ENCODE measurements at places on chromosomes 3 and 15.

DNA sequence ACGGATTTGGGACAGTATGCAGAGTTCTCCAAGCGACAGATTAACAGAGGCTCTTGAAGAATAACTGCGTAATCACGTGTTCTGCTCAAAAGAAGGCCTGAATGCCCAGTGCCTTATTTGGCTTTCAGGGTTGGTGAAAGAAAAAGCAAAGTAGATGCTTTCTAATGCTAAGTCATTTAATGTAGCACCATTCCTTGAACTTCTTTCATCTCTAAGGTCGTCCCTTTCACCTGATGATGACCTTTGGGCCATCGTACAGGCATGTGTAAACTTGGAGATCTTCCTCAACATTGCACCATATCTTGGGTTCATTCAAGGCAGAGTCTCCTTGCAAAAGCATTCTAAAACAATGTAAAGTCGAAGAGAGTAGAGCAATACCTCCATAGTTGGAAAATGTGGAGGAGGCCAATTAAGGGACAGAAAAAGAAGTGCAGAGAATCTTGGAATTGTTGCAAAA lies 48.9 kb downstream of the TMEM44 start:
- no peak for DNase-seq

DNA sequence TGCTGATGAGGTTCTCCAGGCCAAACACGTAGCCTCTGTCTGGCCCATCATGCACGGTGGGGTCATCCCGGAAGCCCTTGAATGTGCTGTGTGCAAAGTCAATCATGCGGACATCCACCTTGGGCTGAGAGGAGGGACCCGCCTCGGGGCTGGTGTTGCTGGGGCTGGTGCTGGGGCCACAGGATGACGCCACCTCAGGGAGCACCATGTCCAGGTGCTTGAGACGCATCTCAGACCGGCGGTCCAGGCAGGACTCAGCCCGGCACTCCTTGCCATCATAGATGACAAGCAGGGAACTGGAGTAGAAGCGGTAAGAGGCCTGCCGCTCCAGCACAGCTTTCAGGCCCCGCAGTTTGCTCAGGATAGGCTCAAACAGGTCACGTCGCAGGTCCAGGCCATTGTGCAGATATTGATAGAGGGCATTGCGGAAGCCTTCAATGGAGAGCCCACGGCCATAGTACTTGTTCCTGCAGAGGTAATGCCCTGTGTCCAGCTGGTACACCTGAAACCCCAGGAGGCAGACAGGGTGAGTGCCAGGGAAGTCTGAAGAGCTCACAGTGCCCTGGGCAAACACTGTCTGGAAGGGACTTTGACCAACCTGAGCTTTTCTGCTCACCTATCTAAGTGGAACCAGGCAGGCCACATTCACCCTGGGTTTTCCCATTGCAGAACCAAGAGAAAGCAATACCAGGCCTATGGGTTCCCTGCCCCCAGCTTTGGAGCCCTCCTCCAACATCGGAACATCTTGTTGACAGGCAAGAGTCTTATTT lies 3.6 kb upstream of the GMPPB start:
- DNase-seq = no peak

DNA sequence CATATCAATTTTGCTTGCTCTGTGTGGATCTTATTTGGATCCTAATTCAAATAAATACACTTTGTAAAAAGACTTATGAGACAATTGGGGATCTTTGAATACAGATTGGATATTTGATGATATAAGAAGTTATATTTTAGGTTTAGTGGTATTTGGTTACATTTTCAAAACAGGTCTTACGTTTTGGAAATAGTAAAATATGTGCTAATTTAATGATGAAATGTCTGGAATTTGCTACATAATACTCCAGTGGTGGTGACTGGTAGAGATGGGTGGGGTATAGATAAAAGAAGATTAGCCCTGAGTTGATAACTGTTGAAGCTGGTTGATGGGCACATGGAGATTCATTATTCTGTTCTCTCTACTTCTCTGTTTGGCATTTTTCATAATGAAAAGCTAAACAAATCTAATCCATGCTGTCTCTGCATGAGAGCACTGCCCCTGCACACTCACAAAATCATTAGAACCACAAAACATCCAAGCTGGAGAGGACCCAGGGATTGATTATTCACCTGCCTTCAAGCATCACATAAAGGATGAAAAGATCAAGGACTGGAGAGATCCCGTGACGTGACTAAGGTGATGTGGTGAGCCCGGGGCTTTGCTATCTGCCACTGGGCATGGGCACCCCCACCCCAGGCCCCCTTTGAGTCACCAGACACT lies 58.9 kb downstream of the TLE3 start:
- DNase-seq = no peak

- DNase-seq = no peak
Measured at GRCh38 chr3:125062904-125063618, 7.3 kb upstream of the HEG1 start.

DNA sequence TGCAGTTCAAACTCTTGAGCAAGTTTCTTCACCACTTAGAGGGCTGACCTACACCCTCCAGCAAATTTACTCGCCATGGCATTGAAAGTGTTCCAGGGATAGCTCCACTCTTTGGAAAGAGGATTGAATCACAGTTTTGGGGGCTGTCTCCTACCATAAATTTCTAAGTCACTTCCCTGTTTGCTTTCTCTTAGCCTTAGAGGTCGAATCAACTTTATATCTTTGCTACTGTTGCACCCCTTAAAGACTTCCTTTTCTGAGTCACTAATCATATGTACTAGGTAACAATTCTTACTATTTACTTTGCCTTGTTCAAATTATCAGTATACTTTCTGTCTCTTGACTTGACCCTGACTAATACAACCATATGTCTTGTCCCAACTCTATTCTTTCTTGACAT lies 1151.8 kb upstream of the ALCAM start:
- DNase-seq = no peak

- no peak for DNase-seq
Measured at GRCh38 chr3:42500909-42501308, 1.5 kb upstream of the VIPR1 start.
